Stimulated activated CD4-positive, alpha-beta T cell treated with anti-CD3 and anti-CD28 coated beads, TNF-alpha, amount 100 ng/mL, for 24 hours (primary cell): ENCODE measurements at places on chromosomes 2 and 18.

DNA sequence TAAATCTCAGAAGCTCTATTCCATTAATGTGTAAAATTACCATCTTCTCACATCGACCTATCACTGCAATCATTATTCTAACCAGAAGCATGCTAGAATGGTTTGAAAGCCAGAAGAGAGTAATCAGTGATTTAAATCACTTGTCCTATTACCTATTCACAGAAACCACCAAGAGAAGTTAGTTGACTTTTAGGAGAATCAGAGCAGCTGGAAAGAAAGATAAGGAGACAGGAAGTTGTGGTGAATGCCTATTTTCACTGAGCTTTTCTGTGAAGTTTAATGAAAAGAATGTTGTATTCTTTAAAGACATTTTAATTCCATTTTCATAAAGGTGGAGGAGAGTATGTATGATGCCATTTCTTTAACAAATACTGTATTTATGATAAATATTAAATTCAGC, 352.6 kb upstream of the CRIM1 start:
- DNase-seq, result no peak

DNA sequence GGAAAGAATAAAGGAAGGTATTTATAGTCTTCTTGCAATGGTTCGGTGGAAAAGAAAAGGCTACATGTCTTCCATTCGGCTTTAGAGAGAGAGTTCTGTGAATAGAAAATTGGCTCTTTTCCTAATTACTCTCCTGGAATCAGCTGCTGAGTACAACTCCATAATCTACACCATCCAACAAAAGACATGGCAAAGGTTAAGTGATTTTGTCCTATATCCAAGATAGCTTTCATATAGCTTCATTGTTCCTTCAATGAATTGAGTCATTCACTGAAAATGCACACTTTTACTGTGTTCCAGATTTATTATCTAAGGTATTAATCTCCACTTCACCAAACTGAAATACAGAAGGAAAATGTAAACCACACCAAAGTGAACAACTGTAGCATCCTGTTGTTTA, 514.5 kb downstream of the LRRTM4 start:
- DNase-seq, result no peak

DNA sequence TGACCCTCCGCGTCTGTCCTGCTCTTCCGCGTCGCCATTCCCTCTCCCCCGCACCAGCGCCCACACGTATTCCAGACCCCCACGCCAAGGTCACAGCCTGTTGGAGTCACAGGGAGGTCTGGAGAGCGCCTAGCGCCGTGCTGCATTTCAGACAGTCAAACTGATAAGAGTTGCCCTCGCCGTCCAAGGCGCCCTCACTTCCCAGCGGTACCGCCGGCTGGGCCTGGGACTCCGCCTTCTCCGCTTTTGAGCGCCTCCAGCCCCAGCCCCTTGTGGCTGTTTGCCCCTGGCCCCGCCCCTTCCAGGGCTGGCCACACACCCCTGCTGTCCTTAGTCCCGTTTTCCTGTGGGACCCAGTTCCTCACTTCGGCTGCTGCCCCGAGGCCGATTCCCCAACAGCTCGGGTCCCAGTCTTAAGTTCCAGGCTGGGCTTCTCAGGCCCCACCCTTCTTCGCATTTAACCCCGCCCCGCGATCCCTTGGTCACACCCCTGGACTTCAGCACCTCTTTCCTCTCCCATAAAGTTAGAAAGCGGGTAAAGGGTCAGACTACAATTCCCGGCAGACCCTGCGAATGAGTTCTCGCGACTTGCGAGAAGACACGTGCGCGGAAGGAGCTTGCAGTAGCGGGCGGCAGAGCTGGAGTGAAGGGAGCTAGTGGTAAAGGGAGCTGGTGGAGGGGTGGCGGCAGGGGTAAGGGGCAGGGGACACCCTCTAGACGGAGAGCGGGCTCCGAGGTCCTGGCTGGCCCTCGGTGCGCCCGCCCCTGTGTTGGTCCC, at the start of gene GMPPA:
TSS of gene GMPPA (plus strand) at position 612 of the 778 bp plus-strand sequence. CDS start 1,085 bp downstream, outside the sequence.
- peak; percentile 90 for DNase-seq

- DNase-seq, result no peak
Observed at GRCh38 chr2:1544478-1545069, 131.3 kb downstream of the TPO start.

- no peak for DNase-seq
Observed at GRCh38 chr2:109057686-109058085, 68.7 kb upstream of the EDAR start.

DNA sequence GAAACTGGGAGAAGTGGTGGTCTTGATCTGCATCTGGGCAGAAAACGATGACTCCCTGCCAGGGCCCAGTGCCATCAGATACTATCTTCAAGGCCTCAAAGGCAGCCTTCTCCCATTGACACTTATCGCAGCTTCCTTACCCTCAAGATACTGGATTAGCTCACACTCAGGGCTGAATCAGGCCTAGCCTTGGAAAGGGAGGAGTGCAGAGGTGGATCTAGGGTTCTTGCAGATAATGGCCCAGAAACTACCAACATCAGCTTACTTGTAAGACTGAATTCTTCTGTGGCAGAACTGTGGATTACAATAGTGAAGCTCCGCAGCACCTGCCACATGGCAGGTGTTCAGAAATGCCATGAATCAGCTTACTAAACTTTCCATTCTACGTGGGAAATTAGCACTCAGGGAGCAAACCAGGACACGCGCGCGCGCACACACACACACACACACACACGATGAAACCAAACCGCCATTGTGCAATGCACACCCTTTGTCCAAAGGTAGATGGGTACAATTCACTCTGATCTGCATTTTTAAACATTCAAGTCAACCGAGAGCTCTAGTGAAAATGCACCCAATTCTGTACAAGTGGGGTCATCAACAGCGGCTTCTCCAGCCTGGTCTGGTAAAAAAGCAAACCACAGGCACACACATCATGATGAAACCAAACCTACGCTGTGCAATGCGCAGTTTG, 26.3 kb upstream of the TMEM182 start:
- no peak for DNase-seq

DNA sequence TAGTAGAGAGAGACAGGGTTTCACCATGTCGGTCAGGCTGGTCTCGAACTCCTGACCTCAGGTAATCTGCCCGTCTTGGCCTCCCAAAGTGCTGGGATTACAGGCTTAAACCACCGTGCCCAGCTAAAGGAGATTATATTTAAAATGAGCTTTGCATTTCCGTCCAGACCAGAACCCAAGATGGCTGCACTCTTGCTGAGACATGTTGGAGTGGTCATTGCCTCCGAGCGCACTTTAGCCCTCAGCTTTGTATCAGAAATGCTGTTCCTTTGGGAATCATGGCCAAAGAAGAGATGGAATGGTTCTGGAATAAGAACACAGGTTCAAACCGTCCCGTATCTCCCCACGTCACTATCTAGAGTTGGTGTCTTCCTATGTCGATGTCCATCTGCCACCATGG, 3.4 kb downstream of the UBXN2A start:
- DNase-seq, result no peak

DNA sequence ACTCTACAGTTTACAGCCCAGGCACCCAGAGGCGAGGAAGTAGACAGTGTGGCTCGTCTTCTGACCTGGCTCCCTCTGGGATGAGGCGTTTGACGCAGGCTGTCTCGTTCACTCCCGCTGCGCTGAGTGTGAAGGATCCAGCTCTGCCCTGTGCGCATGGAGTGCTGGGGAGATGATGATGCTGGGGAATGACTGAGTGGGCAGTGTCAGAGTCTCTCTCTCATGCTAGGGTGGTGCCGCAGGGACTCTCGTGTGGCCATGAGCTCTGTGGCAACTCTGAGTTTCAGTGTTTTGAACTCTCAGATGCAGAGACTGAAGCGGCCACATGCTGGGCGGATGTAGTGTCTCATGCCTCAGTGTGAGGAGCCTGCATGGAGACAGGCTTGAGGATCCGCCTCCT, 118.4 kb upstream of the TPO start:
- DNase-seq, result no peak

DNA sequence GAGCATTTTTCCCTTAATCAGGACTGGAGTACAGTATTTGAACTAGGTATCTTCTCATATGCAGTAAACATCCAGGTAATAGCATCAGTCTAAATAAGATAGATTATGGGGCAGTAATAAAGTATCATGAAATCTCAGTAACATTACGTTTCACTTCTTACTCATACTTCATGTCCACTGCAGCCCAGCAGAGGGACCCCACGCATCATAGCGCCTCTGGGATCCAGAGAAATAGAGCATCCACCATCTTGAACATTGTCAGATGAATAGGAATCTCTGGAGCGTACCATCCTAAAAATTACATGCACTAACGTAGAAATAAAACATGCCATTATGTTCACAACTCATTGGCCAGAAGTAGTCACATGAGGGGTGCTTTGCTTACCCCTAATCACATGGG, 499.0 kb downstream of the CPS1 start:
- no peak for DNase-seq

- DNase-seq, result no peak
Observed at GRCh38 chr18:48790869-48791635, 159.7 kb downstream of the SMAD7 start.
